Naive B cell (primary cell): ENCODE measurements at places on chromosomes 3 and 15. TPM values are rescaled to one million over a fixed set of nuclear protein-coding genes. Genes with fewer than 3 reads are reported as not detected.

AHSG gene
- polyA plus RNA-seq, result not detected

- peaks cover 6% of the 10 kb centered on the region for H3K4me1 ChIP-seq
- no peaks in the 10 kb centered on the region for H3K27me3 ChIP-seq
- H3K27ac ChIP-seq, result no peak overlapping the region
- H3K4me3 ChIP-seq, result no peak overlapping the region
These were observed 132.5 kb downstream of the CMSS1 start for GRCh38 chr3:99949956-99950670.

- H3K4me3 ChIP-seq, result no peak overlapping the region
- no peaks in the 10 kb centered on the region for H3K4me1 ChIP-seq
- no peaks in the 10 kb centered on the region for H3K27me3 ChIP-seq
- no peaks in the 10 kb centered on the region for H3K36me3 ChIP-seq
- no peak overlapping the region for H3K27ac ChIP-seq
These were observed 593.9 kb downstream of the TUSC7 start for GRCh38 chr3:117303443-117303842.

DNA sequence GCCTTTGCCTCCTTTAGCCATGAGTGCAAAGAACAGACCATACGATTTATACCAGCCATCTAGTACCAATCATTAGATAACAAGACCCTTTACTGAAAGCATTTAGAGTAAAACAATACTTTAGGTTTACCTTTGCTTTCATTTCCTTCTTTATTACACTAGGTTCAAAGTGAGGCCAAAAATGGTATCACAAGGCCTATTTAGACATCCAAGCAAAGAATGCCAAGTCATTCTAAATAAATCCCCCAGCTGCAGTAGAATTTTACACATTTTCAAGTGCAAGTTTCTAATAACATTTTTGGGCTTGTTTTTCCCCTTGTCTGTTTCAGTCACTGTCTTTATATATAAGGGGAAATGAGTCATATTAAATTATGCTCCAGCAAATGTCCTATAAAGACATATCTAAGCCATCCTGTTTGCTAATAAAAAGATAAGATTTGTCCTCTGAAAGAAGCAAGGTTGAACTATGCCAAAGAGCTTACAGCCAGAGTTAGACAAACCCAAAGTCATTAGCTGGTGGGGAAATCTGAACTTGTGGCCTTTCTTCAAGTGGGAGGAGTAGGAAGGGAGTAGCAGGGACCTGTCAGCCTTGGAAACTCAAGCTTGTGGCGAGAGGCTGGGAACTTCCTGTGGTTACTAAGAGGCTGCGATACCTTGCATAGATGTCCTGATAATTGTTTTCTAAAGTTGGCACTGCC, 232.7 kb downstream of the MECOM start:
- H3K36me3 ChIP-seq, result no peaks in the 10 kb centered on the region
- H3K4me3 ChIP-seq, result no peak overlapping the region
- DNase-seq, result no peak
- H3K27ac ChIP-seq, result no peak overlapping the region

- H3K4me3 ChIP-seq, result no peak overlapping the region
- H3K27ac ChIP-seq, result no peak overlapping the region
- no peaks in the 10 kb centered on the region for H3K4me1 ChIP-seq
These were observed 38.4 kb downstream of the PCOLCE2 start for GRCh38 chr3:142850395-142851023.

- H3K4me1 ChIP-seq, result no peaks in the 10 kb centered on the region
- H3K27ac ChIP-seq, result no peak overlapping the region
- DNase-seq, result no peak
- H3K4me3 ChIP-seq, result no peak overlapping the region
- no peaks in the 10 kb centered on the region for H3K36me3 ChIP-seq
These were observed 301.9 kb downstream of the RAP2B start for GRCh38 chr3:153463895-153464294.

DNA sequence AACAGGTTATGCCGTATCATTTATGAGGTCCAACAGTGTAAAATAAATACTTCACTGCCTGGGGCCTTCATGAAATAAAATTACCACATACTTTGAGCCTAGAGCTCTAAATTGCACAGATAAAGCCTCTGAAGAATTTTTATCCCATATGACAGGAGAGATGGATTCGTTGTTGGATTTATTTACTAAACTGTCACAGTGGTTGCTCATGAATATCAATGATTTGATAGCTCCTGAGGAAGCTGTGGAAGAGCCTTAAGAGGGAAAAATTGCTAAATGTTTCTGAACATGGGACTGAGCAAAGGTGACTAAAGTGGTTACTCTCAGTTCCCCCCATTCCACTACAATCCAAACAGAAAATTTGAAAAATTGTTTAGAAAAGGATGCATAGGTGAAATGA, 558.9 kb upstream of the IL12A start:
- H3K27me3 ChIP-seq, result no peaks in the 10 kb centered on the region
- H3K36me3 ChIP-seq, result no peaks in the 10 kb centered on the region
- no peak overlapping the region for H3K4me3 ChIP-seq
- DNase-seq, result no peak
- H3K27ac ChIP-seq, result no peak overlapping the region

DNA sequence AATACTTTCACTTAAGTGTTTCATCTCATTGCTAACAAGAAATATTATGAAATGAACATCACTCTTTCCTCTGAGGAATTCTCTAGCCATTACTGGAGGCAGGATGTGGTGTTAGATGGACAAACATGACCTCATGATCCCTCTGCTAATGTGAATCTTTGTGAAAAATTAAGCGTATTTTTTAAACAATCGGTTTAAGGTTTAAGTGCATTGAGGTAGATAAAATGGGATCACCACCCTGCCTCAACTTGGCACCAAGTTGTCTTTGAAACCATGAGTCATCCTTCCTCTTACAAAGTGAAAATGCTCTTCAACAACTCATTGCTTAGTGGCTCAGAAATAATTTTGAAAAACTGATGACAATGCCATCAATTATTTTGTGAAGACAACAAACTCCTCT, 76.0 kb upstream of the DCBLD2 start:
- peaks cover 15% of the 10 kb centered on the region for H3K27me3 ChIP-seq
- no peak overlapping the region for H3K4me3 ChIP-seq
- DNase-seq, result no peak
- no peak overlapping the region for H3K27ac ChIP-seq

DNA sequence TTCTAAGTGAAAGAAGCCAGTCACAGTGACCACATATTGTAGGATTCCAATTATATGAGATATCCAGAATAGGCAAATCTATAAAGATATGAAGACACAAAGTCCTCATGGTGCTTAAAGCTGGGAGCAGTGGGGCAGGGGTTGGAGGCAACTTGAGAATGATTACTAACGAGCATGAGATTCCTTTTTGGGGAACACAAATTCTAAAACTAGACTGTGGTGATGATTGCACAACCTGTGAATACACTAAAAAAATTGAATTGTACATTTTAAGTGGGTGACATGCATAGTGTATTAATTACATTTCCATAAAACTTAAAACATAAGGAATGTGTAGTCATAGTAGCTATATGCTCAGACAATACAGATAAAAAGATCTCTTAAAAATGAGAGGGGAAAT, 103.2 kb downstream of the DPH6 start:
- peaks cover 15% of the 10 kb centered on the region for H3K36me3 ChIP-seq
- no peak overlapping the region for H3K27ac ChIP-seq
- H3K4me1 ChIP-seq, result no peaks in the 10 kb centered on the region
- no peaks in the 10 kb centered on the region for H3K27me3 ChIP-seq
- DNase-seq, result no peak
